ENCODE measurements at places on chromosomes 1 and 21.

DNA sequence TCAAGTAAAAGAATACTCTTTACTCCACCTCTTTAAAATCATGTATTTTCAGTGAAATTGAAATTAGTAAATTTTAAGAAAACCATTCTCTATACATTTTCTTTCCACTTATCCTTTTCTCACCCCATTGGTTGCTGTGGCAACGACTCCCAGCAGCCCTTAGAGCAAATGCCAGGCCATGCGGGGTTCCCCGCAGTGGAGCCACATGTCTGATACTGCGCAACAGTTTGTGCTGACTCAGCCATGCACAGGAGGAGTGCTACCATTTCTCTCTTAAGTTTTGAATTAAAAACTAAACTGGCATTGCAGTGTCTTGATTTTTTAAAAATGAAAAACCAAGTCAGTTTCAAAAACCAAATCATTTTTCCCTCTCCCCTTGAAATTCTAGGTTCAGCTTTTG, 214.1 kb upstream of the L1TD1 start:
- DNase-seq: no peak

DNA sequence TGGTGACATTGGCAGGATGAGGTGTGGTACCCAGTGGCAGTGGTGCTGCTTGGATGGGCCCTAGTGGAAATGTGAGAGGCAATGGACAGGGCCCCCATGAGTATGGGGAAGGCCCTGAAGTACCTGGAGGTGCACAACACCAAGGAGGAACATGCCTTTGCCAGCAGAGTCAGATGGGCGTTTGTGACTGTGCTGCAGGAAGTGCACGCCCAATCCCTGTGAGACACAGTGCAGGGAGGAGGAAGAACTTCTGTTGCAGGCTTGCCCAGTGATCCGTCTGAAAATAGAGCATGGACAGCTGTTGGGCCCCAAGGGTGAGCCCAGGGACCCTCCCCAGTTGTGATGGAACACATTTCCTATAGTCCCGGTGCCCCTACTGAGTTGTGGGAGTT, 42.7 kb downstream of the GJA5 start:
- no peak for DNase-seq

- DNase-seq: no peak
These were observed 113.7 kb downstream of the FAF1 start for GRCh38 chr1:50846224-50846839.

DNA sequence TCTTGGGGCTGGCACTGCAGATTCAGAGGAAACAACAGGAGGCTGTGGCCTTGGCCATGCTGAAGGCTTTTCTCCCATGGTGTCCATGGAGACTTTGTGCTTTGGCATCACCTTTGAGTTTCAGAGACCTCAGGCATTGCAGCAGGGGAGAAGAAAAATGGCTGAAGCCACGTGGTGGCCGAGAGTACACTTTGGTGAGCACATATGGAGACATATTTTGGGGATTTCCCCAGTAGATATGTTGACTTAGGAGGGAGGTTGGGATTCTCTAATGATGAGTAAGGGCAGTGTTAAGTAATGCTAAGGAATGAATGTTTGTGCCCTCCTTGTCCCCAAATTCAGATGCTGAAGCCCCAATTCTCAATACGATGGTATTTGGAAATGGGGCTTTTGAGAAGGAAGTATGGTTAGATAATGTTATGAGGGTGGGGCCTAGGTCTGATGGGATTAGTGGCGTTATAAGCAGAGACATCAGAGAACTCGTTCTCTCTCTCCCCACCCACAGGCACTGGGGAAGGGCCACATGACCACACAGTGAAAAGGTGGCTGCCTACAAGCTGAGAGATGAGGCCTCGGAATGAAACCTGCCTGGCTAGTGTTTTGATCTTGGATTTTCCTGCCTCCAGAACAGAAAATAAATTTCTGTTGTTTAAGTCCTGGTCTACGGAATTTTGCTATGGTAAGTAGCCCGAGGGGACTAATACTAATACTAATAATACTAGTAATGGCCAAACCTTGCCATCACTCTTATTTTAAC, 98.6 kb downstream of the TBX19 start:
- DNase-seq: no peak

DNA sequence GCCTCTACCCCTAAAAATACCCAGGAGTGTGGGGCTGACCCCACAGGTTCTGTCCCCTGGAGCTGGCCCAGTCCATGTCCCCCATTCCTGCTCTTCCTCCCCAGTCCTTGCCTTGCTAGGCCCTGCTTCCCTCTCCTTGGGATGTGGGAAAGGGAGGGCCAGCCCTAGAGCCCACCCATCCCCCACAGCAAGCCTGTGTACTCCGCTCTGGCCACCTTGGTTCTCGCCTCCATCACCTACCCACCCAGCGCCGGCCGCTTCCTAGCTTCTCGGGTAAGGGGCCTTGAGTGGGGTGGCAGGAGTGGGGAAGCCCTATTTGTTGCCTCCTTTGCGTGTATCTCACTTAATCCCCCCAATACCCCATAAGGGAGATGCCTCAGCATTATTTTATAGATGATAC, 6.7 kb downstream of the CLCNKB start:
- DNase-seq: no peak

- DNase-seq: no peak
These were observed 15.3 kb upstream of the COL6A2 start for GRCh38 chr21:46082713-46082962.

- no peak for DNase-seq
These were observed 30.6 kb upstream of the INSL5 start for GRCh38 chr1:66831529-66832239.

DNA sequence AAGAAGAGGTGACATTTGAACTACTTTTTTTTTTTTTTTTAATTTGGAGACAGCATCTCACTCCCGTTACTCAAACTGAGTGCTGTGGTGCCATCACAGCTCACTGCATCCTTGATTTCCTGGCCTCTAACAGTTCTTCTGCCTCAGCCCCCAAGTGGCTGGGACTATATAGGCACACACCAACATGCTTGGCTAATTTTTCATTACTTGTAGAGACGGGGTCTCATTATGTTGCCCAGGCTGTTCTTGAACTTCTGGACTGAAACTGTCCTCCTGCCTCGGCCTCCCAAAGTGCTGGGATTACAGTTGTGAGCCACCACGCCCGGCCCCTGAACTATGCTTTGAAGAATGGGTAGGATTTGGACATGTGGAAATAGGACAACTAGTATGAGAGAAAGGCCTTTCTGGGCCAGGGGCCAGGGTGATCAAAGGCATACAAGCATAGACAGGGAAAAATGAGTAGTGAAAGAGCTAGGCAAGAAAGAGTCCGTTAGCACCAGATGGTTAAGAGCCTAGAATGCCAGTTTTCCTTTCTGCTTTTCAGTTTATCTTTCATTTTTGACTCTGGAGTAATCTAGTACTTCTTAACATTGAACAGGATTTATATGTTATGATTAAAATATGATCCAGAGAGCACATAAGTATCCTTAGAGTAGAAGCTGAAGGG, 6.3 kb downstream of the RABGAP1L start:
- DNase-seq: no peak

DNA sequence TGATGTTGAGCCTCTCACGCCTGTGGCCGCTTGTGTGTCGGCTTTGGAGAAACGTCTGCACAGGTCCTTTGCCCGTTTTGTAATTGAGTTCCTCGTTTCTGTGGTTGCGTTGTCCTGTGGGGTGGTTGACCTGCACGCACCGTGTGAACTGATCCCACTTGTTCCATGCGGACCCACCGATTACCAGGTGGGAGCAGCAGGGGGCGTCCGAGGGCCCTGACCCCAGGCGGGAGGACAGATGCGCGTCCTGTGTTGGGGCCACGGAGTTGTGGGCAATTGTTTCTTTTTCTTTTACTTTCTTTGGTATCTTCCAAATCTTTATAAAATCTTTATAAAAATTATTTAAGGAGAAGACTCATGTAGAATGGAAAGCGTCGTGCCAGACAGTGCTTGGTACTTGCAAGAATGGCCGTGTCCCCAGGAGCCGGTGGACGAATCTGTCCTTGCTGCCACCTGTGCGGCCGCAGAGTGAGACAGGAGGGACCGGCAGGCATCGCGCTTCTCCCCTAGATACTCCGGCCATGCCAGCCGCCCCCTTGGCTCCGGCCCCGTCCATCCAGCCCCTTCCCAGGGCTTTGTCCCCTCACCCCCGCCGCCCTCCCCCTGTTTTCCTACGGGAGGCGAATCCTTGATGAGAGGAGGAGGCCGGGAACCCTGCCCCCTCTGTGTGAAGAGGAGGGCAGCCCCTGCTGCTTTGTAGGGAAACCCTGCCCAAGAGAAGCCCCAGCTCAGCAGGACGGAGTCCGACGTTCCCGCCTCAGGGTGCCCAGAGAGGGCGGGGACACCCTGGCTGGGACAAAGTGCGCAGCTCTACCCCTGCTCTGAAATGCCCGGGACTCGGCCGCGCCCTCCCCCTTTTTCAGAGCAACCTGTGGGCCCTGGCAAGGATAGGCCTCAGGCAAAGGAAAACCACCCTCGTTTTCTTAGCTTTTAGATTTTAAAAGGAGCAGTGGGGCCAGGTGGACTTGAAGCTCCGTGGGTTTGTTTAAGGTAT, 41.7 kb downstream of the PRKCZ start:
- DNase-seq: peak; percentile 50

DNA sequence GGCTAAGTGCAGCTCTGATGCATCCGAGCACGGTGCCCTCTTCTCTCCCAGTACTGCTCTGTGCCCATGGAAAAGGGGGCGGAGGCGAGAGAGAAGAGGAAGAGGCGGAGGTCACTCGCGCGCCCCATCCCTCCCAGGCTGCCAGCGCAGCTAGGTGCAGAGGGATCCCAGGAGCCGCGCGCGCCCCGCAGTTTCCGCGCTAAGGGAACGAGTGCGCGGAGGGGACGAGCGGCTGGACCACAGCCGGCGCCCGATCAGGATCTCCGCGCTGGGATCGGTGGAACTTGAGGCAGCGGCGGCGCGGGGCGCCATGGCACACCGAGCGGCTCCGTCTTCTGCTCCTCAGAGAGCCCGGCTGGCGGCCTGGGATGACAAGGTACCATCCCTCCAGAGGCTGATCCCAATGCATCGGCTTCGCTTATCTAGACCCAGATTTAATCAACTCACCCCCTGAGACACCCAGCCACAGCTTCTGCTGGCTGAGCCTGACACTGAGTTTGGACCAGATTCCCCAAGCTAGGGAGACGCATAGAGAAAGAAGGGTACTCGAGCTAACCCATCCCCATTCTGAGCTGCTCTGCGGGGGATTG, at the start of gene PTGFR:
PTGFR (plus strand) TSS at position 114 of the 590 bp plus-strand sequence. CDS start 1,770 bp downstream, outside the sequence.
- no peak for DNase-seq

- no peak for DNase-seq
These were observed at the start of gene HAPLN2 for GRCh38 chr1:156618853-156619581. HAPLN2 (plus strand) TSS chr1:156619415; CDS start chr1:156623491, 4,076 bp downstream.

DNA sequence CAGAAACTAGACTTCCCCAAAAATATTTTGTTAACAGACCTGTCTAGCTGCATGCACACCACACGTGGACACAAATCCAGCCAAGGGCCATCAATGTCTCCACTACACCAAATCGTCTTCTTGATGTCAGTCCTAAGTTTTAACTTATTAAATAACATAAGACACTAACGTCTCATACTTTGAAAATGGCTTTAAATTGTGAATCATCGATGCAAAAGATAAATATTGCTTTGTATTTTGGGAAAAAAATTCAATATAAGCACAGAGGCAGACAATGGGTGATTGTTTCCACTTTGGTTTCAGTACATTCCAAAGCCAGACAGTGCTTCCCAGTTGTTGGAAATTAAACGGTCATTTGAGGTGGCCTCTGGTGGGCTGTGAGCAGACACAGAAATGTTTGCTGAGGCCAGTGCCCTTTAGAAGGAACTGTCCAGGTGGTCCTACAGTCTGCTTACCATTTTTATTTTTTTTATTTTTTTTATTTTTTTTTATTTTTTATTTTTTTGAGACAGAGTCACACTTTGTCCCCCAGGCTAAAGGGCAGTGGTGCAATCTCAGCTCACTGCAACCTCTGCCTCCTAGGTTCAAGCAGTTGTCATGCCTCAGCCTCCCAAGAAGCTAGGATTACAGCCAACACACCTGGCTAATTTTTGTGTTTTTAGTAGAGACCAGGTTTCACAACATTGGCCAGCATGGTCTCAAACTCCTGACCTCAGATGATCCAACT, 1.8 kb upstream of the KIAA2013 start:
- no peak for DNase-seq

DNA sequence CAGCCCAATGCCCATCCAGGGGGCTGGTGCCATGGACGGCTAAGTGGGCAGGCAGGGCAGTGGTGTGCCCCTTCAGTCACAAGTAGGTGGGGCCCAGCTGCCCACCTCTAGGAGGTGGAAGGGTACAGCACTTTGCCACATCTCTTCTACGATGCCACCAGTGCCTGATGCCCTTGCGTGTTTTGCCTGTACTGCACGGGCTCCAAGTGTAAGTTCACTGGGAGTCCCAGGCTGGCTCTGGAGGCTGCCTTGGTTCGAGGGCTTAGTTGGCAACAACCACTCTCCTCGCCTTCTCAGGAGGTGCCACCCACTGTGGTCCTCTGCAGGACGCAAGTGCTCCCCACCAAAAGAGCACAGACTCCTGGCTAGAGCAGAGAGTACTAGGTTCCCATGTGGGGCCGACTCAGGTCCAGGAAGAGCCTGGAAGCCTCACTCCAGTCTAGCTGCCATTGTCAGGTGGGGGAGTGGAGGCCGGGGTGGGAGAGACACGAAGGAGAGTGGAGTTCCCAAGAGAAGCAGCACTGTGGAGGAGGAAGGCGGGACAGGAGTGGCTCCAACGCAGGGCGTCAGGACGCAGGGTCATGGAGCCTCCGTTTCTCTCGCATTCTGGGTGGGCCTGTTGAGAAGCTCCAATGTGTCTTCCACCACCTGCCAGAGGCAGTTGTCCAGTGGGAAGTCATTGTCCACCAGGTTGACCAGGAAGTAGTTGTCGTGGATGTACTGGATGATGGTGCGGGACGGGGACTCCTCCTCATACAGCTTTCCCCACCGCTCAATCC, 15.5 kb downstream of the MTHFR start:
- no peak for DNase-seq

GRCh38 chr1:15683345-15684039, 628 bp upstream of the PLEKHM2 start:
- DNase-seq: no peak

DNA sequence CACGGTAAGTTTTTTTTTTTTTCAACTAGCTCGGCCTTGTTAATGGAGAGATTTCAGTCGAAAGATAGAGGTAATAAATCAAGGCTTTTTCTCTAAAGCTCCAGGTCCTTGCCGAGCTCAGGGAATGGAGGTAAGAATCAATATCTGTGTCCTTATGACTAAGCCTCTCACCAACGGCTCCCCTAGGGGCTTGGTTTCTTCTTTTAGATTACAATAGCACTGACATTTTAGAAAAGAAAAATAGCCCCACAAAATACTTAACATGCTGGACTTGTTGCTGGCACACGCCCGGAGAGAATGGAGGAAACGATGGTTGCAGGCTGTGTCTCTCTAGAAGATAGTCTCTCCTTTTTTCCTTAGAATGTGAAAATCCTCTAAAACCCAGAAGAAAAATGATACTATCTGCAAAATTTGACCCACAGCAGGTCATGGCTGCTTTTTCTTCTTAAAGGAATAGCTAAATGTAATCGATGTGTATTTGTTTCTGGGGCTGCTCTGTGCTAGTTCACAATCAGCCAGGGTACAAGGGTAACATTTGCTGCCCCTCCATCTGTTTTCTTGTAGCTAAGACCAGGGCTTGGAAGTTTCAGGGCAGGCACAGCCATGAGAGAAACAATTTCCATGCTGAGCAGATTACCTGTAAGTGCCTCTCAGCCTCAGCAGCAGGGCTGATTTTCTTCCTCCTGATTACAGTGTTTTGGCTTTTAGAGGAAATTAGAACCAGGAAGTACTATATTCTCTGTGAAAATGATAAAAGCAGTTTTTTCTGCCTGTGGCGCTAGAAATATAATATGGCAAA, 86.2 kb upstream of the GNG12 start:
- no peak for DNase-seq

- DNase-seq: no peak
These were observed 61.6 kb downstream of the KIF14 start for GRCh38 chr1:200558866-200559459.
